Stimulated activated CD4-positive, alpha-beta T cell treated with anti-CD3 and anti-CD28 coated beads, Interleukin-1b, Interleukin-23, amount 100 ng/mL, for 1 hour (primary cell): ENCODE measurements at places on chromosomes 13 and 19.

- DNase-seq: no peak
Measured at GRCh38 chr19:1080360-1081161, 13.6 kb downstream of the ARHGAP45 start.

- no peak for DNase-seq
Measured at GRCh38 chr13:105202354-105202753, 1333.1 kb downstream of the EFNB2 start.

DNA sequence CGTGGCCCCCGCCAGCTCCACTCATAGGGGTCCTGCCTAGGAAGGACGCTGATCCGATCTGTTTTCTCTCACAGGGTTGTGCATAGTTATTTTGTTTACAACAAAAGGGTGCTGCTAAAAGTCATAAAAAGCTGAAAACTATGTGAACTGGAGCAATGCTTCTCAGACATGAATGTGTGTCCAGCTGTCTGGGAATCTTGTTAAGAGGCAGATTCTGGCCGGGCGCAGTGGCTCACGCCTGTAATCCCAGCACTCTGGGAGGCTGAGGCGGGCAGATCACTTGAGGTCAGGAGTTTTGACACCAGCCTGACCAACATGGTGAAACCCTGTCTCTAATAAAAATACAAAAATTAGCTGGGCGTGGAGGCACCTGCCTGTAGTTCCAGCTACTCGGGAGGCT lies 8.6 kb downstream of the LRRC4B start:
- DNase-seq: no peak

- DNase-seq: no peak
Measured at GRCh38 chr19:17517898-17518297, 6.4 kb downstream of the PGLS start.

- no peak for DNase-seq
Measured at GRCh38 chr13:31330236-31330635, 130.5 kb downstream of the B3GLCT start.

DNA sequence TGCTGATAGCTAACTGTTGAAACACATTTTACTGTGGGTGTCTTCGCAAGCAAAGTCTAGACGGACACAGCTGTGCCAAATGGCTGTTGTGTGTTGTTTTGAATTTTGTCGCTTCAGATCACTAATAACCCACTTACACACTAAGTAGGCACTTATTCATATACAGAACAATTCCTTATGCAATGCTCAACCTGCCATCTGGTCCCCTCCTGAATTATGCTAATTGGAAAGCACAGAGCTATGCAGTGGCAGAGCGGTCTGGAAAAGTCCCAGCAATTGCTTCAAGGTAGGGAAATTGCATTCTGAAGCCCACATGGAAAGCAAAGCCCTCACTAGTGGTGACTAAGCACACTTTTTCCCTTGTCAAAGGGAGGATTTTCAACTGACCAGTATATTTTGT lies 69.9 kb downstream of the C13orf42 start:
- DNase-seq: no peak

DNA sequence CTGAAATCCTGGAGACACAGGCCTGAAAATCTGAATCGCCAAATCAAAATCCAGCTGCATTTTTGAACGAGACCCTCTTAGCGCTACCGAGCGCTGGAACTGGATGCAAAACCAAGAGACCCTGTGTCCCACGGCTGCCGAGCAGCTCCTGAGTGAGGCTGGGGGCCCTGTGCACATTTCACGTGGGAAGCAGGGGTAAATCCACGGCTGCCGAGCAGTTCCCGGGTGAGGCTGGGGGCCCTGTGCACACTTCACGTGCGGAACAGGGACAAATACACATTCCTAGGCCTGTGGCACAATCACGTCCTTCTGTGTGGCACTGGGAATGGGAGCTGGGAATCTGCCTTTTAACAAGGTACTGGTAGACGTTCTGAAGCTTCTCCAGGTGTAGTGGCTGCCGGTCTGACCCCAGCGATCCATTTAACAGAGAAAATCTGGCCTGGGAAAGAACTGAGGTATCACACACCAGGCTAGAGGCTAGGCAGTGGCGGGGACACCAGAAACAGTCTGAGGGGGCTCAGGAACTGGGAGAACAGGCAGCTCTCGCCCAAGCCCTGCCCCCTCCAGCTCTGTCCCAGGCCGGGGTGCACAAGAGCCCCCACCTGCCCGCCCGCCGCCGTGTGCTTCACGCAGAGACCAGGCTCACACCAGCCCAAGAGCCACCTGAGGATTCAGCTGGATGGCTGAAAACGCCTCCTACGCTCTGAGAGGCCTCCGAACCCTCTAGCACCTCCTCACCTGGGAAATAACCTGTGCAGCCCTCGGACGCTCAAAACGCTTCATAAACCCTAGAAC lies 11.0 kb upstream of the C2CD4C start:
- no peak for DNase-seq

DNA sequence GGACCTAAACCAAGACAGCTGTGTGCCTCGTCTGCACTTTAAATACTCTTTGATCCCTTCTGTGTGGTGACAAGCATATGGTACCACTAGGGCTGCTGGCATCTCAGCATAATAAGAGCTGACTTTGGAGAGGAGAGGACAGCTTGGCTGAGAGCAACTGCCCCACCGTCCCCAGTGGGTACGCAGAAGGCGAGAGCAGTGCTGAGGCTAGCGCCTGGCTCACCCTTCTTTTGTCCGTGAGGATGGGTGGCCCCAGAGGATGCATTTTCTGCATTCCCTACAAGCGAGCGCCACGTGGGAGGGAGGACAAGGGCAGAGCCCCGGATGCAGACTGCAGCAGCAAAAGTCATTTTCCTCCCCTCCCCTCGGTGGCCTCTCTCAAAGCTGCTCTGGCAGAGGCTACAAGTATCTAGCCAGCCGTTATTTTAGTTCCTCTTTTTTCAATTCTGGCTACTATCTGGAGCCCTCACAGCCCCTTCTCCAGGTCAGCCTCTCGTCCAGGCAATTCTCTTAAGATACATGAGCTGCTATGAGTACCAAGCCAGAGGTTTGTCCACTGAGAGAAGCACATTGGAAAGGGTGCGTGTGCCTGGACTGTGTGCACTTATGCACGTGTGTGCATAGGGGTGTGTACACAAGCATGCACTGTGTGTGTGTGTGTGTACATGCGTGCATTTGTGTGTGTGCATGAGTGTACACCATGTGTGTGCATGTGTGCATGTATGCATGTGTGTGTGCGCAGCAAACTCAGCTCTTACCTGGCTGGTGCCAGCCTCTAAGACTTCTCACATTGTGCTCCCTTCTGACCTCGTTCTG lies 51.3 kb downstream of the RAB20 start:
- DNase-seq: no peak

- no peak for DNase-seq
Measured at GRCh38 chr13:33615436-33615835, 202.5 kb upstream of the RFC3 start.

DNA sequence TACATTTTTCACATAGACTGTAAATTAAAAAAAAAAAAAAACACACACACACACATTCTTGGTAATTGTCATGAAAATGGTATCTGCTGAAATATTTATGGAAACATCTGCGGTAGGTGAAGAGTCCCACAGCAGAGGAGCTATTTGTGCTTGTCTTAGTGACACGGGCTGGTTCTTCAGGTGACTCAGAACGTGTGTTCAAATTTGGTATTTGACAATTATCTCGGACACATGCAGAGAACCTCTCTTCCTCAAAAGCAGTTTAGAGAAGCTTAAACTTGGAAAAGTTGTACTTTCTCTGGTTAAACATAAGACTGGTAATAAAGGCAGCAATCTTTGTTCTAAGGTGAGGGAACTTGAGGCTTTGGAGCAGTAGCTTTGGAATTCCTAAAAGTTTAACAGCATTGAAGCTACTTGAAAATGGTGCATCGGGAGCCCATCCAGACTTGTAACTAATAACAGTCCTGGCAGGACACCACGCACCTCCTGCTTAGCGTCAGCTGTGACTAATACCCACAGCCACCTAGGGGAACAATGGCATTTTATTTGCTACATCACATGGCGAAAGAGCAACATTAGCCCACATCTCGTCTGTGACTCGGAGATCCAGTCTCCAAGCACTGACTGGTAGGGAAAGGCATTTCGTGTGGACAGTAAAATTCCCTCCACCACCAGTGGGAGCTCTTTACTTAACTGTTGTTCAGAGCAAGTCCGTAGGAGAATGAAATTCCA lies 1505.1 kb upstream of the SLC10A2 start:
- DNase-seq: no peak

- DNase-seq: no peak
Measured at GRCh38 chr19:28065026-28065425, 1147.9 kb downstream of the UQCRFS1 start.

DNA sequence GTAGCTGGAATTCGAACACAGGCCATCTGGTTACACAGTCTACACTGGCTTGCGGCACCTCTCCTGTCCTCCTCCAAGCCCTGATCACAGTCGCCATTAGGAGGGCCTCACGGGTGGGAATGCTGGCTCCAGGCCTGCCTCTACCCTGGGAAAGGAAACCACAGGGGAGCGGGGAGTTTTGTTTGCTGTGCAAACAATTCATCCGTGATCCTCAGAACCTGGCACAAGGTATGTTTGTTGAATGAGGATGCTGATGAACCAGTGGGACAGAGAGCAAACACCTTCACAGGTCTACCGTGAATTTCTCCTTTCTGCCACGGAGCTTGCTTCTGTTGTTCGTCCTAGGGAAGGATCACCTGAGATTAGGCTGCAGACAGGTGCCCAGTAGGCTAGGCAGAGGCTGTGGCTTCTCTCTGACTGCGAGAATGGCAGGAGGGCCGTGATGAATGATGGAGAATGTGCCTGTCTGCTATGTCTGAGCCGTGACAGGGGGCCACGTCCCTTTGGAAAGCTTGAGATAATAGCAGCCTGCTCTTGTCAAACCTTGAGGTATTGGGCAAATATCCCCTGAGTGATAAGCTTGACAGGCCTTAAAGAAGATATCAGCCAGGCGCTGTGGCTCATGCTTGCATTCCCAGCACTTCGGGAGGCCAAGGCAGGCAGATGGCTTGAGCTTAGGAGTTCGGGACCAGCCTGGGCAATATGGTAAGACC lies 36.7 kb downstream of the PIN1 start:
- no peak for DNase-seq

DNA sequence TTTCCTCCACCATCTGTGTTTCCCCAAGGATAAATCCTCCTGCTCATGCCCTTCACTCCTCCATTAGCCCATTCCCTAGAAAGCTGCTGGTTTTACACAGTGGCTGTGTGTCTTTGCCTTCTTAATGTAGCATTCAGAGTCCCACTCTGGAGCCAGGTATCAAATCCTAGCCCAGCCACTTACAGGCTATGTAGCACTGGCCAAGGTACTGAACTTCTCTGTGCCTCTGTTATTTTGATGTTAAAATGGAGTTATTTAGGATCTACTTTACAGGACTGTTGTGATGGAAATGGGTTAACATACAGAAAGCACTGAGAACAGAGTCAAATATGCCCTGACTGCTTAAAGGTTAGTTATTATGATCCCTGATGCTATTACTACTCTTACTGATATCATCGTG lies 1.5 kb upstream of the ZSCAN4 start:
- DNase-seq: no peak

DNA sequence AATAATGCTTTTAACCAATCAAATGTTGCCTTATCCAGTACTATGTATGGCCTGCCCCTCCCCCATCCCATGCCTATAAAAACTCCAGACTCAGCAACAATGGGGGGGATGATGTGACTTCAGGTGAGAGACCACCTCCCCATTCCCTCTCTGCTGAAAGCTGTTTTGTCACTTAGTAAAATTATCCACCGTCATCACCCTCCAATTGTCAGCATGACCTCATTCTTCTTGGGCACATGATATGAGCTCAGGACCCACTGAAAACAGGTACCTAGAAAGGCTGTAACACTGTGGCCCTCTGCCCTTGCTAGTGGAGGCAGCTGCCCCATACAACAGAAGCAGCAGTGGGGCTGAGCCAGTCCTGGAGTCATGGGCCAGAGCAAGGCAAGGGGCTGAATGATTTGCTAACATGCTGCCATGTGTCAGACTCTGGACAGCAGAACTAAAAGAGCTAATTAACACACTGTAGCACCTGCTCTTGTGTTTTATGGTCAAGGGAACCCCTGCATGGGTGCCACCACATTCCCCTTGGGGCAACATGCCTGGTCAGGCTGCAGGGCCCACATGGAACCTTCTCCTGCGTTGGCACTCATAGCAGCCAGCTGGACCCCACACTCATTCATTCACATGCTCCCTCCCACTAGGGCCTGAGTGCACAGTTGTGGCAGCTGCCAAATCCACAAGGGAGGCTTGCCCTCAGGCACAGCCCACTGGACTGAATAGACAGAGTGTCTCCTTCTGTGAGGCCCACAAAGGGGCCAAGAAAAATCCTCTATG lies 722.2 kb upstream of the PCDH20 start:
- DNase-seq: no peak

DNA sequence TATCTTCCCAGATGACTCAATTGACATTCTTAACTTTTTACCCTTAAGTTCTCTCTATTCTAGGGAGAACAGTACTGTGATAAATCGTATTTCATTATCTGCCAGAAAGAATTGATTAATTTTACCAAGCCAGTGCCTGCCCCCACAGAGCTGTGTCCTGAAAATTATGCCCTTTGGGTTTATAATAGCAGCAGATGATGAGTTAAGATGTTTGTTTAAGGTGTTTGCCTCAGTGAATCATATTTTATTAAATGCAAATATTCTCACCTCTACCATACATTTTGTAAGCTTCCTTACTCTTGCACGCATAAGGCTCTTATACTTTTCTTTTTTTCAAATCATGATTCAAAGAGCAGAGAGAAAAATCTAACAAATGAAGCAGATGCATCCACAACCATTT lies 318.6 kb downstream of the DCT start:
- no peak for DNase-seq

- no peak for DNase-seq
Measured at GRCh38 chr13:19561585-19561984, 253 bp upstream of the TPTE2 start.

GRCh38 chr13:91722267-91722884 lies 324.0 kb downstream of the GPC5 start:
- DNase-seq: no peak
